A549 (cell line): ENCODE measurements at places on chromosomes 1 and 21.

DNA sequence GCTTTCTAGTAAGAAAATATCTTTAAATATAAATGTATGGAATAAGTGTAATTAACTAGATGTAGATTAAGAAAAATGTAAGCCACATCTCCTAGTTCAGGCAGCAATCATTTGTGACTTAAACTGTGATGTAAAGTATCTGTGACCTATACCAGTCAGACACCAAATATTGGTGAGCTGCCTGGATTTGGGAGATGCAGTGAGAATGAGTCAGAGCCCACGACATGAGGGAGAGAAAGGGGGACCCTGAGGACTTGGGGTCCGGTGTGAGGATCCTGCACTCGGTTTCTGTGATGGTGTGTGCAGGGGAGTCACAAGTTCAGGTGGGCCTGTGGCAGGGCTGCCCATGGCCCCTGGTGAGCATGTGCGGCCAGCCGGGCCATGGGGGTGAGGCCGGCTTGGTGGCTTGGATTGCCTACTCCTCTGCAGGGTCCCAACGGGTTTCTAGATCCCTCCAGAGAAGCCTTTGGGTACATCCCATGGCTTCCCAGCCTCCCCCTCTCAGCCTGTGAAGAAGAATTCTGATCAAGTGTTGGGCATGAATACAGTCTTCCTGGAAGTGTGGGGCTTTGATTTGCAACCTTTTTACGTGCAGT, 19.0 kb upstream of the ABCG1 start:
- DNase-seq = no peak

GRCh38 chr1:220278991-220279390, 6.7 kb upstream of the RAB3GAP2 start:
- no peak for DNase-seq

GRCh38 chr1:164644774-164645644, 86.0 kb downstream of the PBX1 start:
- DNase-seq = no peak

GRCh38 chr21:35484851-35485250, 435.7 kb upstream of the RUNX1 start:
- no peak for DNase-seq

DNA sequence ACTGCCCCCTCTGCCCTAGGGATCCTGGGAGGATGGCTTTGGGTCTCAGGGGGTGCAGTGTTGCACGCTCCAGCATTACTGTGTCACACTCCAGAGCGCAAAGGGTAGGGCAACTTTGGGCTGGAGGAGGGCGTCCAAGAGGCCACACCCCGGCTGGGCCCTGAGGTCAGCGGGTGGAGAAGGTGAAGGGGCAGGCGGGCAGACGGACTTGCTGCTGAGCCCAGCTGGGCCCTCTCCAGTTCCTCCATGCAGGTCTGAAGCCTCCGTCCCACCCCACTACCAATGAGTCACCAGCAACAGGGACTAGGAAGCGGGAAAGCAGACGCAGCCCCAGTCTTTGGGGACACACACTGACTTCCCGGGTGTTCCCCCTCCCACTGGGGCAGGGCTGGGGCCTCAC, 116.0 kb downstream of the CASZ1 start:
- no peak for DNase-seq

DNA sequence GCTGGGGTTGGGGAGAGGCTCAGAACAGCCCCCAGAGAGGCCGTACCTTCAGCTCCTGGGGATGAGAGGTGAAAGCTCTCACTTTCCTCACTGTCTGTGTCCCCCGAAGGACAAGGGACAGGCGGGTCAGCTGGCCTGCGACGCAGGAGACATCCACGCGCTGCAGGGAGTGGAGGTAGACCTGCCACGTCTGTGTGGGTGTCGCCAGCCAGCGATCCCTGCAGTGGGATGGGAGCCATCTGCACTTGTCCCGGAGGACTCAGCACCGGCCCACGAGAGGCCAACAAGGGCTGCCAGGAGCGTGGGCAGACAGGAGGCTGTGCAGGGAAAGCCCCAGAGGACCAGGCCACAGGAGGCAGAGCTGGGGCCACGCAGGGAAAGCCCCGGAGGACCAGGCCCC, 127.2 kb downstream of the NPHP4 start:
- no peak for DNase-seq

DNA sequence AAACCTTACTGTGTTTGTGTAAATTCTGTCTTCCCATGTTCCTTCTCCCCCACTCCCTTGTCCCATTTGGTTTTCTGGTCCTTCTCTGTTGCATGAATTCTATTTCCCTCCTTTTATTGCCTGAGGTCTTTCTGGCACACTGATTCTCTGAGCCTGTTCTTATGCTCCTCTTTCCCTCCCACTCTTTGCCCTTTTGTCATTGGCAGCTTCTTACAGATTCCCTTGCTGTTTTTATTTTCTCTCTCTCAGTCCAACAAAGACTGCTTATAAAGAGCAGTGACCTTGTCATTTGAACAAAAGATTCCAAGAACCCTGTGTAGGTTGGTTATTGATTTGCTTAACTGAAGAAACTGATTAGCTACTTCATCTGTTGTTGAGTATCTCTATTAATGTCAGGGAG, 49.7 kb downstream of the GPR52 start:
- no peak for DNase-seq

GRCh38 chr1:179325836-179326235, 32.2 kb downstream of the SOAT1 start:
- no peak for DNase-seq
